ENCODE measurements at places on chromosomes 12 and 14.

- DNase-seq, result no peak
These were observed 7.5 kb downstream of the SLC15A5 start for GRCh38 chr12:16269946-16270345.

DNA sequence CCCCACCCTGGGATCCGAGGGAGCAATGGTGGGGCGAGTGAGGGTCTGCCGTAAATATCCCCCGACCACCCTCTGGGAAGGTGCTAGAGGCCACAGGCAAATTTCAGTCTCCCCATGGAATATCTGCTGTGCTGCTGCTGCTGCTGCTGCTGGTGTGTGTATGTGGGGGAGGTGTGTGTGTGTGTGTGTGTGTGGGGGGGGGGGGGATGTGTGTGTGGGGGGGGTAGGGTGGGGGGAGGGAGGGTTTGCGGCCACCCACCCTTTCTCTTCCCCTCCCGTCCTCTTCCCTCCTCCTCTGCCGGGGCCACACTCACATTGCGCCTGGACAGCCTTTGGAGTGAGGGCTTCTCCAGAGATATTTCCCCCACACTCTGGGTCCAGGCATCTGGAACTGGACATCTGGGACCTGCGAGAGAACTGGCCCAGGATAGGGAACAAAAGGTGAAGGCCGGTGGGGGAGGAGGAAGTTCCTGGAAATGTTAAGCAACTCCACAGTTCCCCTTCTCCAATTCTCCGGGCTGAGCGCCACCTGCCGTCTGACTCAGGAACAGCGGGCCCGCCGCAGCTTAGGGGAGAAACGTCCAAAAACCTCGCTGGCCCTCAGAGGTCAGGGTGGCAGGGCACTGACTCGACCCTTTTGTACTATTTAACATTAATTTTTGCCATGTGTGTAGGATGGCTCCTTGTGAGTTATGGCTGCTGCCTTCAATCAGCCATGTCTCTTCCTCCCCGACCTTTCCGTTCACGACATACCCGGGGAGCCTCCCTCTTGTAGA lies at the start of gene C1RL:
C1RL (minus strand) TSS at position 419 of the 776 bp plus-strand sequence; CDS start at position 385, 34 bp downstream.
- DNase-seq, result peak; percentile 38

GRCh38 chr12:55816881-55817344 lies 611 bp downstream of the SARNP start:
- DNase-seq, result no peak

DNA sequence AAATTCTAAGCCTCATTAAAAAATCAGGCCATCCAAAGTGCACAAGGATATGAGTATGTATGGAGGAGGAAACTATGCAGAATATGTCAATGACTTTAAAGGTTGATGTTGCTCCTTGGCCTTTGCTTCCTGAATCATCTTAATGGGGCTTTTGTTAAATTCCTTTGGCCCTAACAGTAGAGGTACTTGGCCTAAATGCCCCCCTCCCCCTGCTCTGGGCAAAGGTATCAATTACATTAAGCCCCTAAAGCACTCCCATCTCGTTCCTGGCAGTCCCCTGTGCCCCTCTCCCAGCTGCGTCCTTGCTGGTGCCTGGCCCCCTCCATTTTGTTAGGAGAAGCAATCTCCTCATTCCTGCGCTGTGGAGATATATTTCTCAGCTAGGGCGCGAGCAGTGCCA lies 4.8 kb downstream of the COPZ1 start:
- no peak for DNase-seq

- DNase-seq, result no peak
These were observed 26.9 kb downstream of the ZFC3H1 start for GRCh38 chr12:71636704-71637115.

- no peak for DNase-seq
These were observed 386.7 kb upstream of the NOVA1 start for GRCh38 chr14:26984311-26985177.

GRCh38 chr12:9687228-9687627 lies 17.7 kb downstream of the CLEC2D start:
- DNase-seq, result no peak

DNA sequence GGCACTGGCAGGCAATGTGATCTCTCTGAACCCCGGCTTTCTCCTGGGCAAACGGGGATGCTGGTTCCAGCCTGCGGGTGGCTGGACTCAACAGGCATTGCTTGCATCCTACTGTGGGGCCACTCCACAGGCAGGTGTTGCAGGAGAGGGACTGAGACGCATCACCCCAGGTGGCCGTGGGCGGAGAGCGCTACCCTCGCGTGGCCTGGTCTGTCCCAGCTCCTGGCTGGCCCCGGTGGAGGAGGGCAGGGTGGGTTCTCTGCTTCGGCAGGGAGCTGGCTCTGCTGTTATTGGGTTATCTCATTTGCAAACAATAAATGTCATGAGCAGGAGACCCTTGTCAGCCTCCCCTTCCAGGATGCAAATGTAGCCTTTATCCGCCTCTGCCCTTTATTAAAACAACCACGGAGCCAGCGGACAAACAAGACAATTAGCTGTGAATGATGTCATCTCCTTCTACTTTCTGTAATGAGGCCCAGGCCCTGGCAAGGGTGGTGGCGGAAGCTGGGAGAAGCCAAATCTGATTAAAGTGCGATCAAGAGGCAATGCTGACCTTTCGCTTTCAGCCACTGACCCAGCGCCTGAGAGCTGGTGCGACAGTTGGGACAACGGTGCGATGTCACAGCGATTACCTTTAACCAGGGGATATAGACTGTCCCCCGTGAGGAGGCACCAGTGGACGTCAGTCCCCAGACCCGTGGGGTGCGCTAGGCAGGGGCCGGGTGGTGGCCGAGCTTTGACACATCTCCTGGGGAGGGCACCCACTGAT lies 161.8 kb downstream of the KIF26A start:
- DNase-seq, result no peak

GRCh38 chr14:29709490-29709889 lies 218.2 kb downstream of the PRKD1 start:
- DNase-seq, result no peak

GRCh38 chr12:88111074-88111652 lies 30.7 kb downstream of the CEP290 start:
- DNase-seq, result no peak

DNA sequence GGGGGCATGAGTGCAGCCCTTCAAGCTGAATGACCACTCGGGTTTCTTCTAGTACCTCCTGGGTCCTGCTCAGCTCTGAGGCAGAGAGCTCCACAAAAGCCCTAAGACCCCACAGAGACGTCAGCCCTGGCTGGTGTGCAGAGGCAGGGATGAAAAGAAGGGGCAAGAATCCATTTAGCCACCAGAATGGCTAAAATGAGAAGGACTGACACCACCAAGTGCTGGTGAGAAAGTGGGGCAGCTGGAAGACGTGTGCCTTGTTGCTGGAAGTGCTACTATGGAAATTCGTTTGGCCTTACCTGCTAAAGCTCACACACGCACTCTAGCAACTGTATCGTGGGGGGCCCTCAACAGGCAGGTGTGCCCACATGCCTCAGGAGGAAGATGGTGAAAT lies 26.7 kb downstream of the RILPL1 start:
- DNase-seq, result no peak

DNA sequence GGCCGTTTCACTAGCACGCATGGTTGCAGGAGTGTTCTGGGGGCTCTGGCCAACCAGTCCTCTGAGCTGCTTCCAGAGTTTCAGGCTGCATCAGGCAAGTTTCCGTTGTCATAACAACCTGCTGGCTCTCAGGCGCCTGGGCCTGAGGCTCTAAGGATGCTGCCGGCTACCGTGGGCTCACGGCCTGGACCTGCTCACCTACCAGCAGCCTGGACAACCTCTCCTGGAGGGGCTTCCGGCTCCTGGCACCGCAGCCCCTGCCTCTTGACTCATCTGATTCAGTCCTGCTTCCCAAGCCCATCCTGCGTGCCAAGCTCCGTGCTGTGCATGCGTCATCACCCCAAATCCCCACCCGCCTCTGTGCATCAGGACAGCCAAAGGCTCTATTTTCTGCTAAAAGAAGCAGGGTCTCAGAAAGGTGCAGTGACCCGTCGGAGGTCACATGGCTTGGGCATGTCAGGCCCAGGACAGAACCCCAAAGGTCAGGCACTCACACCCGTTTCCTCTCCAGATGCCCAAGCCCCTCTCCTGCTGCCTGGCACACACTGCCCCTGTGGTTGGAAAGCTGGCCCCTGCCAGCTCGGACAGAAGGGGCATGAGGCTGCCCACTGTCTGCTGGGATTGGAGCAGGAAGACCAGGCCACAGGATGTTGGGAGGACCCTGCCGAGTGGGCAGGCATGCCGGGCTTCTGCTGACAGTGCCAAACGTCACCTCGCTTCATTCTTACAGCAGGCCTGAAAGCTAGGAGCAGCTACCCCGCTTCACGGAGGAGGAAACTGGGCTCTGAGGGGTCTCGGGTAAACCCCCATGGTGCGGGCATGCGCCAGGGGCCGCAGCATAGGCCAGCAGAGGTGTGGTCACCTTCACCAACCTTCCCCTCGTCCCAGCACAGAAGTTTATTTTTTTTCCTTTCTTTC lies 5.7 kb downstream of the BEGAIN start:
- no peak for DNase-seq

- DNase-seq, result no peak
These were observed 2.9 kb downstream of the SMARCD1 start for GRCh38 chr12:50087995-50088394.

DNA sequence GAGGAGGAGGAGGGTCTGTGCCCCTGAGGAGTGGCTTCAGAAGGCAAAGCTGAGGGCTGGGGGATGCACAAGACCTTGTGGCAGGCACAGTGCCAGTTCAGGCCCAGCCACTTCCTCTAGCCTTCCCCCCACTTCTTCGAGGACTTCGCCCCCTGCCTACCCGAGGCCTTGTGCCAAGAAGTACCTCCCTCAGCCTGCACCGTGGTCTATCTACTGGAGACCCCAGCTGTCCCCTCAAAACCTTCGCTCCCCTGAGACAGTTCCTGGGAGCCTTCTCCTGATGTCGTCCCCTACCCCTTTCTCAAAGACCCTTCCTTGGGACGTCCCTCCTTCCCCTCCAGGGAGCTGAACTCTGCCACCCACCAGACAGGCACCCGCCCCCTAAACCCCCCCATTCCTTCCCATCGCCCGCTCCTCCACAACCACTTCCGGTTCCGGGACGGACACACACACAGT lies 604 bp downstream of the ZNF384 start:
- no peak for DNase-seq

- no peak for DNase-seq
These were observed 174.4 kb upstream of the RPH3A start for GRCh38 chr12:112617153-112617505.

GRCh38 chr12:108097160-108097911 lies 31.8 kb upstream of the WSCD2 start:
- no peak for DNase-seq

- no peak for DNase-seq
These were observed 218.2 kb upstream of the AMIGO2 start for GRCh38 chr12:47297993-47298392.

- DNase-seq, result no peak
These were observed 241.4 kb downstream of the PHLDA1 start for GRCh38 chr12:75790219-75790618.

GRCh38 chr14:102644523-102644922 lies 52.1 kb downstream of the RCOR1 start:
- DNase-seq, result no peak

DNA sequence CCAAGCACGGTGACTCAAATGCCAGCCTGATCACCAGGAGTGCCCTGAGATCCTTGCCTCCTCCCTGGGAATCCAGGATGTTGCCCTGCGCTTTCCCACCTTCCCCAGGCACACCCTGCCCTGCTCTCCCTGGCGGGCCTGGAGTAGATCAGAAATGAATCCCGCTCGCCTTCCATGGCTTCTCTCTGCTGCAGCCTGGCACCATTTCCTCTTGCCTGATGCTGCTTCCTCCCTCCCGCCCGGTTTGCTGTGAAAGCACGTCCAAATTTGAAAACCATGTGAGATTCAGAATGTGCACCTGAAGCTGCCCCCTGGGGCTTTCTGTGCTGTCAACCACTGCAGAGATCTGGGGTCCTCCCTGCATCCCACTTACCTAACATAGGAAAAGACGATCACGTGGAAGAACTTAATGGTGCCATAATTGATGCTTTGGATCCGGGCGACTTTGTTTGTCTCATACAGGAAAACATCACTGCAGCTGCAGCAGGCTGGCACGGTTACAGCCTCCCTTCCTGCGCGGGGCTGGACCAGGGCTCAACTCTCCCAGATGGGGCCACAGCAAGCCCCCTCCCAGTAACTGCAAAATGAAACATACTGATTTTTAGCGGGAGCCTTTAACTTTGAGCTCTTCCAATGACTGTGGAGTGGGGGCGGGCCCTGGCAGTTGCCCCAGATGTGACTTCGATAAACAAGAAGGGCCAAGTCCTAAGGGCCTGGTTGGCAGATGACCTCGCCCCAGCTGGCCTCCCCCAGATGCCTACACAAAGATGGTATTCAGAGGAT lies 24.9 kb upstream of the C12orf76 start:
- DNase-seq, result no peak

DNA sequence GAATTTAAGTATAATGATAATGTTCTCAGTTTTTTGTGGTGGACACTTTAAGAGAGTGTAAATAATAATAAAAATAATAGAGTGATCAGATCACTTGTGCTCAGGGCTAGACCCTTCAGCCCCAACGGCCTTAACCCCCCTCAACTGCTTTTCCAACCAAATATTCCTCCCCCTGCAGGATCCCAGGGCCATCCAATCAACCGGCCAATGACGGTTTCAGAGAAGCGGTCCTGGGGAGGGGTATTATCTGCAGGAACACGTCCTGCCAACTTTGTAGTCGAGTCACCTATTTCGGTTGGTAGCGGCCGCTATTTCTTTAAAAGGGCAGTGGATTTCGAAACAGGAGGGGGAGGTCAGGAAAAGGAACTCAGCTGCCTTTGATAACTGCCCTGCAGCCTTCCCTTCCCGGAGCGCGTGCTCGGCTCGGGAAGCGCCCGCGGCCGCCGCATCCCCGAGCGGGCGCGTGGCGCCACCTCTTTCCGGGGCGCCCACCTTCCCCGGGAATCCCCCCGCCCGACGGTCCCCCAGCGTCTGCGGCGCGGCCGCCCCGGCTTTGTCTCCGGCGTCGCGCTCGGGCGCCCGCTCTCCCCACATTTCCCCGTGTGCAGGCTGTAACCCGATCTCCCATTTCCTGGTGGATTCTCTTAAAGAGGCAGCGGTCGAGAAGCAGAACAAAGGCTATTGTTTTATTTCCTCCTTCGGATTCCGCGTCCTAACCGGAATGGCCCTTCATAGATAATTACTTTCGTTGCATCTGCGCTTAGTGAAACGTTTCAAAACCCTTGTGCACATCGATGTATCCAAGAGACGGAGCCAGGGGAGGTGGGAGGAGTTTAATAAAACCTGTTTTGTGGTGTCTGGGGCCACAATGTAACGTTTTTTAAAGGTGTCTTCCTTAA lies 711 bp upstream of the ETV6 start:
- no peak for DNase-seq

GRCh38 chr12:131732-132495 lies 65.3 kb downstream of the IQSEC3 start:
- DNase-seq, result no peak

- no peak for DNase-seq
These were observed 41.3 kb upstream of the CEP83 start for GRCh38 chr12:94500831-94501567.
